ENCODE measurements at places on chromosomes 1 and 21.

GRCh38 chr1:225921734-225922709 lies 2.0 kb downstream of the PYCR2 start:
- no peak for DNase-seq

- no peak for DNase-seq
Measured at GRCh38 chr1:178101266-178101630, 7.3 kb downstream of the RASAL2 start.

DNA sequence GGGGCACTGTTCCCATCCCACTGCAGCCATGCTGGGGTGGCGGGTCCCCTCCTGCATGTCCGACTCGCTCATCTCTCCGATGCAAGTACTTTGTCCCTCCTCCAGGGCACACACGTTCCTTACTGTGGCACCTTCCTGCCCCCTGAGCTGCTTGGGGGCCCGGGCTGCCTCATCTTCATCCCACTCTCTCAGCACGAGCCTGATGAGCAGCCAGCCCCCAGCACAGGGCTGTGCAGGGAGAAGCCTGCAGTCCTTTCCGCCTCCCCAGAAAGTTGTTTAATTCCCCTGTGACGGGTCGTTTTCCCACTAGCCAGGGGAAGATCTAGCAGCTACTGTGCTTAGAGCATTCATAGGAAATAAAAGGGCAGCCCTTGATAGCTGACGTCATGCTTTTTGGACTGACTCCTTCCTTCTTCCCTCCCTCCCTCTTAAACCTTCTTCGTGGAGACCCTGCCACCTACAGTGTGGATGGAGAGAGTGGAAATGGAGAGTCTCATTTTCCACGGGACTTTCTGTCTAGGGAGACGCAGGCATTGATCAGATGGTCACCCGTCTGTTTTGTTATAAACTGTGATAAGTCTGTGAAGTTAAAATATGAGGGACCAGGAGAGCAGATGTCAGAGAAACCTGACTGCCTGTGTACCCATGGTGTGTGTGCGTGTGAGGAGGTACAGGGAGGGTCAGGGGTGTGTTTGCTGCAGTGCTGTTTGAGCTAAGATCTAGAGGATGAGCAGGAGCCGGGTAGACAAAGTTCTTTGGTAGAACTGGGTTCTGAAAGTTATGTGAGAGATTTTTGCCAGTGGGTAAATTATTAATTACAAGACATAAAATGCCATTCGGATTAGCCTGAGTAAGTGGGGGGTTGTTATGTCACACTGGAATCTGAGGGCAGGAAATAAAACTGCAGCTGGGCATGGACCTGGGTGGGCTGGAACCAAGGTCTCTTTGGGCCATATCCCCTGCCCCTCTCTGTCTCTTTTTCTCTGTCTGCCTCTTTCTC lies 34.3 kb downstream of the GPR137B start:
- DNase-seq, result no peak

DNA sequence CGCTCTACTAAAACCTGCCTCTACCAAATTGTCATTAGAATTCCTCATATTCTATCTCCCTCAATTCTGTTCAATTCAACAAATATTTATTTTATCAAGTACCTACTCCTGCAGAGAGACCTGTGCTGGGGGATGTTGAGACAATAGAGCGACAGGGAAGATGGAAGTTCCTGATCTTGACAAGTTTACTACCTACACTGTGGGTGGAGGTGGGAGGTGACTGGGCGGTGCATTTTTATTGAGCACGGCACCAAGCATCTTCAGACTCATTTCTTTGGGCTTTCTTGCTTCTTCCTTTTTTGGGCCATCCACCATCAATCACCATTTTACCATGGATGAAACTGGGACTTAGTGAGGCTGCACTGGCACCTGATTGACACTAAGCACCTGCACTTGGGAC lies 61.3 kb downstream of the KIRREL1 start:
- no peak for DNase-seq

DNA sequence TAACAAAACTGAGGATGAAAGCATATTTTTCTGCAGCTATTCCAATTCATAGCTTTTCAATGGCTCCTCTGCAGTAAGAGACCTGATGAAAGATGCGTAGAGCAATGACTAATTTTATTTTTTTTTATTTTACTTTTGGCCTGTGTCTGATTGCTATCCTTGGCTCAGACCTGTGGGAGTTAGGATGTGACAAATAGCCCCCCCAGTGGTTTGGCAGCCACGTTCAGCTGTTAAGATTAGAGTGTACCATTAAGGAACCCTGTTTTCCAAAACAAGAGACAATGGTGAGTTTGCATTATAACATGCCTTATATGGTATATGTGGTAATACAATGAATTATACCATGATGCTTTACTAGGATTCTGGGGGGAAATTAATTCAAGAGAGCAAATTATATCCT lies 264.7 kb downstream of the CACNA1E start:
- DNase-seq, result no peak

DNA sequence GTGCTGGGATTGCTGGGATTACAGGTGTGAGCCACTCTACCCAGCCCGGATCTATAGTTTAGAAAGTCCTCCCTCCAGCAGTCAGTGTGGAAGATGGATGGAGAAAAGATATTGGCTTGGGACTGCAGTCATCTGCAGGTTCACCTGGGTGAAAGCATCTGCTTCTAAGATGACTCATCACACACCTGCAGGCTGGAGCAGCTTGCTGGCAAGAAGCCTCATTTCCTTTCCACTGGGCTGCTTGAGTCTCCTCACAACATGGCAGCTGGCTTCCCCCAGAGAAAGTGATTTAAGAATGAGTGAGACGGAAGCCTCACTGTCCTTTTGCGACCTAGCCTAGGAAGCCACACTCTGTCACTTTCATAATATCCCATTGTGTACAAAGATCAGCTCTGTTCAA lies 50.0 kb downstream of the FOXO6 start:
- DNase-seq, result no peak

DNA sequence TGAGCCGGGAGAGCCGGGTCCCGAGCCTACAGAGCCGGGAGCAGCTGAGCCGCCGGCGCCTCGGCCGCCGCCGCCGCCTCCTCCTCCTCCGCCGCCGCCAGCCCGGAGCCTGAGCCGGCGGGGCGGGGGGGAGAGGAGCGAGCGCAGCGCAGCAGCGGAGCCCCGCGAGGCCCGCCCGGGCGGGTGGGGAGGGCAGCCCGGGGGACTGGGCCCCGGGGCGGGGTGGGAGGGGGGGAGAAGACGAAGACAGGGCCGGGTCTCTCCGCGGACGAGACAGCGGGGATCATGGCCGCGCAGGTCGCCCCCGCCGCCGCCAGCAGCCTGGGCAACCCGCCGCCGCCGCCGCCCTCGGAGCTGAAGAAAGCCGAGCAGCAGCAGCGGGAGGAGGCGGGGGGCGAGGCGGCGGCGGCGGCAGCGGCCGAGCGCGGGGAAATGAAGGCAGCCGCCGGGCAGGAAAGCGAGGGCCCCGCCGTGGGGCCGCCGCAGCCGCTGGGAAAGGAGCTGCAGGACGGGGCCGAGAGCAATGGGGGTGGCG lies 371 bp downstream of the ARID1A start:
- DNase-seq, result no peak

DNA sequence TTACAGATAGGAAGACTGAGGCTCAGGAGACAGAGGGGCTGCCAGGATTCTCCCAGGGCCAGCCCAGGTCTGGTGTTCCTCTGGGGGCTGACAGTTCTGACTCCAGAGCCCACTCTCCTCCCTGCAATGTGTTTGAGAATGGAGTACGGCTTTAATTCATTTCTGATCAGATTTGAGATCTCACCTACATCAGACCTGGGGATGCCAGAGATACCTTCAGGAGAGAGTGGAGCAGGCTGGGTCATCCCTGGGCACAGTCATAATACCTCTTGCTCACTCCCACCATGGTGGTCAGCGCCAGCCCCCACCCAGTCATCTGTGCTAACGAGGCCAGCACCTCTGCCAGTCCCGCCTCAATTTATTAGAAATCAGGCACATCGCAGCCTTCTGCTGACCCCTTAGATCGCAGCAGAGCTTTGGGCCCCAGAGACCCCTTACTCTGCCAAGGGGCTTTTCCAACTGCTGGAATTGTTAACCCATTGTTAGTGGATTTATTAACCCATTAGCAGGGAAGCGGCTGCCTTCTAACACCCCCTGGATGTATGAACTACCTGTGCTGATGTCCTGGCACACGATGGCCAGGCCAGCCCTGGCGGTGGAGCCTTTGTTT lies 352.1 kb downstream of the MATN1 start:
- DNase-seq, result no peak

GRCh38 chr1:234772345-234773147 lies 162.6 kb upstream of the IRF2BP2 start:
- DNase-seq, result peak; percentile 97

- DNase-seq, result no peak
Measured at GRCh38 chr1:28512058-28512611, 6.3 kb downstream of the RCC1 start.

DNA sequence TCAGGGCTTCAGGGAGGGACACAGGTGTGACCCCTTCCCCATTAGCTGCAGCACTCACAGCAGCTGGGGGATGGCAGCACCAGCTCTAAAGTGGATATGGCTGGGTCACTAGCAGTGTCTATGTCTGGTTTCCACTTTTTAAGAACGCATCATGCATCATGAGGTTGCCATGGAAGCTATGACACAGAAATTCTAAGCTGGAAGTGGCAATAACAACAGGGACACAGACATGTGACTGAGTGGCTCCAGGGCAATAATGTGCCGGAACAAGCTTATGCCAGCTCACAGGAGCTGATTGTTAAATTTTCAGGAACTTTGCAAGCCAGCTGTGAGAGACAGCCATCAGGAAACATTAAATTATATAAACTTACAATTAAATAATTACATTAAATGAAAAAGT lies 51.2 kb upstream of the NFASC start:
- DNase-seq, result no peak

GRCh38 chr1:205595861-205596260 lies 36.0 kb downstream of the ELK4 start:
- DNase-seq, result no peak

GRCh38 chr1:110785612-110786011 lies 87.3 kb upstream of the CD53 start:
- DNase-seq, result no peak

DNA sequence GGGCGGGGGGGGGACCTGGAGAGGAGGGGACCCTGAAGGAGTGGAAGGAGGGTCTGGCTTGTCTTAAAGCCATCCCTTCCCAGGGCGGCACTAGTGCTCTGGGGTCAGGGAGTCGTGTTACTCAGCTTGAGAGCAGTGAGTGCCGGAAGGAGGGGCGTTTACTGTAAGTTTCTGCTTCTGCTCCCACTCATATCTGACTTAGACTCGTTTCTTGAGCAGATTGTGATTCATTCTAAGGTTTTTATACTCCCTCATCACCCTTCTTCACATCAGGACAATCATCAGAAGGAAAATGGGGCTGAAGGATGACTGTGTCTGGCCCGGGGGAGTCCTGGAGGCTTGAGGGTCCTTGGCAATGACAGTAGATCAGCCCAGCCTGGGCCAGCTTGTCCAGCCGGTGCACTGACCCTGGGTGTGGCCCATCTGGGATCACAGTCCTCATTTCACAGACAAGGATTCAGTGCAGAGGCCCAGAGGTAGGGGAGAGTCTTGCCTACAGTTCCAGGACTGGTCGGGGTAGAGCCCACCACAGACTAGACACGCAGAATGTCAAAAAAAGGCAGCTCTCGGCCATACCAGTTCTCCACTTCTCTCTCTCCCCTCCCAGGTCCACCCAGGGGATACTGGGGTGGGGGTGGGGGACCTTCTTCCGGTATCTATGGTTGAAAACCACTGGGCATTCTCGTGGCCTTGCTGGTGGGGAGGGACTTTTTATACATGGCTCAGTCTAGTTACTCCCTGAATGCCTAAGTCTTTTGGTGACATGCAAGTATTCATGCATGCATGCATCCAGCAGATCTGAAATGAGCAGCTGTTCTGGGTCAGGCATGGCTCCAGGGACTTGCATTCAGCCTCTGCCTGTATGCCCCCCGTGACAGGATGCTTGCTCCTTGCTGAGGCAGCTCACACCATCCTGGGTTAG lies 5.1 kb downstream of the TNFRSF8 start:
- DNase-seq, result peak; percentile 46

DNA sequence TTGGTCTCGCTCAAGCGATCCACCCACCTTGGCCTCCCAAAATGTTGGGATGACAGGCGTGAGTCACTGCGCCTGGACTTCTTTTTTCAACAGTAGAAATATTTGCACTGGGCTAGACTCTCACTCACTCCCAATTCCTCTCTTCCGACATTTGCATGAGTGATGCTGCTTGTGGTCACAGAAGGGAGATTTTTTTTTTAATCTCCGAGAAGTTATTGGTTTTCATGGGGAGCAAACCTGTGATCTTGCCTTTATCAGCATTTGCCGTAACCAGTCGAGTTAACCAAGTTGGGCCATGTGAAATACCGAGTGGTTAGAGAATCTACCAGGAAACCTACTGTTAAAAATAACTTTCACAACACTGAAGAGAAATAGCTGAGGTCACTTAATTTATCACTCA lies 21.1 kb downstream of the ERG start:
- peak; percentile 61 for DNase-seq

DNA sequence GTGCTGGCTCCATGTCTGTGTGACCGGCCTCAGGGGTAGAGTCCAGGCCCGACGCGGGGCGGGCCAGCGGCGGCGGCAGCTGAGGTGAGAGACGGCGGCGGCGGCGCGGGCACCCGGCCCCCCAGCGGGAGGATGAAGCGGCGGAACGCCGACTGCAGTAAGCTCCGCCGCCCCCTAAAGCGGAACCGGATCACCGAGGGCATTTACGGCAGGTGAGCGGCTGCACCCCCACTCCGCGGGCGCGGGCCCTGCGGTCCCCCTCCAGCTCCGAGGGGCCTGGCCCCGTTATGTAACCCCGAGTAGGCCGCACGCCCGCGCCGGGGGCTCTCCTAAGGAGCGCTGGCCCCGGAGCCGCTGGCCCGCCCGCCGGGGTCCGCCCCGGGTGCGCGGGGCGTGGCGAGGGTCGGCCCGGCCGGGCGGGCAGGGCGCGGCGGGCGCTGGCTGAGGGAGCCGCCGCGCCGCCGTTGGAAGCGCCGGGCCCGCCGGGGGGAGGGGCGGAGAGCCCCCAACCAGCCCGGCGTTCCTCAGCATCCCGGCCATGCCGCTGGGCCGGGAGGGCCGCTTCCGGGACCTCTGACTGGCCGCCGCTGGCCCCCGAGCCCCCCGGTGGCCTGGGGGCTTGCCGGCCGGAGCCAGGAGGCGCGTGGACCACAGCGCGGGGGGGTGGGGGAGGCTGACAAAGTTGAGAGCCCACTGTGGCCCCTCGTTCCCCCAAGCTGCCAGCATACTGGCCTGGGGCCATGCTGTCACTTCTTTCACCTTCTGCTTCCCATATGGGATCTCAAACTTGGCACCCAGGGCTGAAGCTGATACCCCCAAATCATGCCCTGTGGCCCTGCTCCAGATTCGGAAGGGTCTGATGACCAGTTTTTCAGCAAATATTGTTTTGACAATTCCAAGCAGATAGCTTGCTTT lies 527 bp downstream of the MACO1 start:
- no peak for DNase-seq

DNA sequence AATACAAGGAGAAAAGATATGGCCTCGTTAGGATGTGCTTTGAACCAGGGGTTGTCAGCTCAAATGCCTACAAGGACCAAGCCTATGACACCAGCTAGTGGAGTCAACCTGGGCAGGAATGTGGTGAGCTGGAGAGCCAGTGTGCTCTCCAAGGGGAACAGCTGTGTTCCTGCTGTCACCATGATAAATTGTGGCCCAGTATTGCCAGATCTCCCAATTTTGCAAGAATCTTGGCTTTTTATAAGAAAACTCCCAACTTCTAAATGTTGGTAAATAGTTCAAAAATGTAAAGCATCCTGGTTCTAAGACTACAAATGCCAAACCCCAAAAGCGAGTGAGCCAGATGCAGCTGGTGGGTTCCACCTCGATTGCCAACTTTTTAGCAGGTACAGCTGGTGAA lies 391.1 kb downstream of the PLPP3 start:
- no peak for DNase-seq

GRCh38 chr1:75100481-75101092 lies 33.6 kb upstream of the LHX8 start:
- DNase-seq, result no peak
